ENCODE measurements at places on chromosomes 2 and 18. TPM values are rescaled to one million over a fixed set of nuclear protein-coding genes. Genes with fewer than 3 reads are reported as not detected.

Gene CPLX4
- 0.24 TPM for total RNA-seq

Gene IL36RN
- not detected for total RNA-seq

Gene MALL
- 2.1 TPM for total RNA-seq

Gene APCDD1
- total RNA-seq = 511 TPM

Gene SIX3
- not detected for total RNA-seq

Gene ADCY3
- total RNA-seq = 56.3 TPM

Gene RAB6C
- total RNA-seq = not detected

Gene PMS1
- 27.2 TPM for total RNA-seq

Gene IL1F10
- total RNA-seq = not detected

Gene PECR
- 6.2 TPM for total RNA-seq

Gene ARL4C
- total RNA-seq = 105 TPM

Gene RBKS
- 1.3 TPM for total RNA-seq

Gene LYG2
- total RNA-seq = not detected

Gene ADCYAP1
- total RNA-seq = not detected

Gene SLC38A11
- 0.12 TPM for total RNA-seq

Gene MAL
- not detected for total RNA-seq

Gene LPIN2
- total RNA-seq = 63.8 TPM

Gene FLACC1
- 1.9 TPM for total RNA-seq

Gene NFU1
- total RNA-seq = 25.4 TPM

Gene NOSTRIN
- total RNA-seq = 0.12 TPM

Gene LIMS4
- total RNA-seq = not detected

Gene MC2R
- not detected for total RNA-seq

Gene C2orf78
- total RNA-seq = not detected

Gene BOLL
- not detected for total RNA-seq

Gene UNC80
- total RNA-seq = not detected

Gene MSTN
- total RNA-seq = 0.73 TPM

All from hair follicle dermal papilla cell (primary cell).